ENCODE measurements at places on chromosomes 12 and 14.

GRCh38 chr12:53686436-53686835 lies 10.6 kb upstream of the ATP5MC2 start:
- no peak for DNase-seq

GRCh38 chr12:122080149-122081082 lies 1.9 kb downstream of the MLXIP start:
- peak; percentile 89 for DNase-seq

GRCh38 chr12:78095623-78096022 lies 264.9 kb downstream of the NAV3 start:
- no peak for DNase-seq

DNA sequence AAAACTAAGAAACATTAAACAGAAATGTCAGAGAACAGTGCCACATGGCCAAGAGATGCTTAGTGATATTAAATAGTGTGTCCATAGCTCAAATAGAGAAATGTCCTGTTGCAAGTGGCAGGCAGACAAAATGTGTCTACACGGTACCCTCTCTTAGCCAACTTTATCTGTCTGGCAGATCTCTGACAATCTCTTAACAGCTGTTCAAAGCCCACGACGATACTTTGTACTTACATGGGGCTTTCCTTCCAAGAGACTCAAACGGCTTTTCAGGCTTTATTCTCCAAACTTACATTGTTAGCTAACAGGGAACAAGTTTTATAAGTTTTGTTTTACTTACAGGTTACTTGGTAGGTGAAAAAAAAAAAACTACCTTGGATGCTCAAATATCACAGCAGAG lies 45.6 kb downstream of the ARMH4 start:
- no peak for DNase-seq

GRCh38 chr14:68626386-68626785 lies 166.5 kb downstream of the ZFP36L1 start:
- no peak for DNase-seq

DNA sequence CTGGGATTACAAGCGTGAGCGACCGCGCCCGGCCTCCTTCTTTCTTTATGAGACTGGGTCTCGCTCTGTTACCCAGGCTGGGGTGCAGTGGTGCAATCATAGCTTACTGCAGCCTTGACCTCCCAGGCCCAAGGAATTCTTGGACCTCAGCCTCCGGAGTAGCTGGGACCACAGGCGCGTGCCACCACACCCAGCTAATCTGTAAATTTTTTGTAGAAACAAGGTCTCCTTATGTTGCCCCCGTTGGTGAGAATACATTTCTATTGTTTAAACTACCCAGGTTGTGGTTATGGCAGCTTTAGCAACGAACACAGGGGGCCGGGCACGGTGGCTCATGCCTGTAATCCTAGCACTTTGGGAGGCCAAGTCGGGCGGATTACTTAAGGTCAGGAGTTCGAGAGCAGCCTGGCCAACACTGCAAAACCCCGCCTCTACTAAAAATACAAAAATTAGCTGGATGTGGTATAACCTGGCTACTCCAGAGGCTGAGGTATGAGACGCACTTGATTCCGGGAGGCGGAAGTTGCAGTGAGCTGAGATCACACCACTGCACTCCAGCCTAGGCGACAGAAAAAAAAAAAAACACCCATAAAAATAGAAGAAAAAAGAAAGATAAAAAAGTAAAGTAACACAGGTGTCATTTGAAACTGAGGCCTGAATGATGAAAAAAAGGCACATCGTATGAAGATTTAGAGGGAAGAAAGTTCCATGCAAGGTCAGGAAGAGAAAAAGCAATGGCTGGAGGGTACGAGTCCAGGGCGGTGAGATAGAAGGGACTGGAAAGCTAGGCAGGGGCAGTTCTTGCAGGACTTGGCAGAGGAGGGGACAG lies 977 bp upstream of the TMEM120B start:
- DNase-seq = no peak
